ENCODE measurements at places on chromosomes 3 and 15.
A peak's percentile ranks its signal among the peaks of the same experiment; 100 is the strongest.

- no peak for DNase-seq
Measured at GRCh38 chr3:101996832-101997231, 147.5 kb downstream of the NFKBIZ start.

DNA sequence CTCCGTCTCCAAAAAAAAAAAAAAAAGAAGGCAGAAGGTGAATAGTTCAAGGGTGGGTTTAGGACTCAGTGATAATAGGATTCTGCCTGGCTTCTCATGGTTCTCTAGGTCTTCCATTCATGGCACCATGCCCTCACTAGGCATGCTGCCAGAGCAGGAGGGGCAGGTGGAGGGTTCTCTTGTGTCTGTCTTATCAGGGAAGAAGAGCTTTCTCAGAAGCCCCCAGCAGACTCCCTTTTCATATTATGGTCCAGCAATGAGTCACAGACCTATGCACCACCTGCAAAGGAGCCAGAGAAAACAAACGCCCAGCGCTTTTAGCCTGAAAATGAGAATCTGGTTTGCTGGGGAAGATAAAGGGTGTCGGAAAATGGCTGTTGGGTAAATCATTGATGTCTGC is 3.0 kb downstream of the CCR2 start:
- DNase-seq = no peak

GRCh38 chr15:68852461-68852860 is 31.8 kb upstream of the ANP32A start:
- no peak for DNase-seq

GRCh38 chr3:17339132-17339575 is 403.3 kb downstream of the TBC1D5 start:
- DNase-seq = no peak

DNA sequence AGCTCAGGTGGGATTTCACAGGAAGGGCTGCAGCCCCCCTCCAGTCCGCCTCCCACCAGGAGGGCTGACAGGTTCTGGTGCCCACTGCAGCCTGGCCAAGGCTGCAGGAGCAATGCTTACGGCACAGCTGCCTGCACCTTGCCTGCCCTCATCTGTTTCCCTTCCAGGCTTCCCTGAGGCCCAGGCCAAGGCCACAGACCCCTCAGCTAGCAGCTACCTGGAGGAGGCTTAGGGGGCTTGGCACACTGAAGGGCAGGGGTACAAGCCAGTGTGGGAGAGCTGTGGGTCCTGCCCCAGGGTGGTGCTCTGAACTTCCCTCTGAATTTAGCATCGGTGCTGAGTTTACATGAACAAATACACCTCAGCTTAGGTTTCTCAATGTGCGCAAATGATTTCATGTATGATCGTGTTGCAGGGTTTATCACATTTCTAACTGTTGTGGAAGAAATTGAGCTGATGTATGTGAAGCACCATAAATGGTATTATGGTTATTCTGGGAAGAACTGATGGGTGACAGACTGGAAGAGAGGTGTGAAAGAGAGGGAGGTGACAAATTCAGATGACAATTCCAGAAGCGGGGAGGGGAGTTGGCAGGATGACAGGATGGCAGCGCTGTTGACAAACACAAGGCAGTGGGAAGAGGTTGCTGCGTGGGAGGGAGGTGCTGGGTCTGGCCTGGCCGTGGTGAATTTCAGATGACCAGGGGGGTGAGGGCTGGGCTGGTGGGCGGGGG is 6.1 kb downstream of the RHCG start:
- no peak for DNase-seq

DNA sequence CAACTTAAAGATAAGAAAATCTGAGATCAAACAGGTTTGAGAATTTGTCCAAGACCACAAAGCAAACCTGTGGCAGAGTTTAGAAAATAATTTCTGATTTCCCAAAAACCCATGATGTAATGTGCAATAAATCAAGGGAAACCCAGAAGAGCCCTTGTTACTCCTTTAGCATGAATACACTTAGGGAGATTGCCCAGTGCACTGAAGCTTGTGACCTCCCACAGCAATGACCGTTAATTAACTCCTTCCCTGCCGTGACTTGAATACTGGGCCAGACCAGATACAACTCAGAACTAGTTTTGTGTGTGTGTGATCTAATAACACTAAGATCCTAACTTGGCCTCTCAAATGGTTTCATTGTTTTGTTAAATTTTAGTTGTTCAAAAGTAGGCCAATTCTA is 2.5 kb downstream of the PRKAR2A start:
- DNase-seq = no peak

GRCh38 chr3:170414202-170414663 is 4.4 kb upstream of the CLDN11 start:
- DNase-seq = peak; percentile 54

DNA sequence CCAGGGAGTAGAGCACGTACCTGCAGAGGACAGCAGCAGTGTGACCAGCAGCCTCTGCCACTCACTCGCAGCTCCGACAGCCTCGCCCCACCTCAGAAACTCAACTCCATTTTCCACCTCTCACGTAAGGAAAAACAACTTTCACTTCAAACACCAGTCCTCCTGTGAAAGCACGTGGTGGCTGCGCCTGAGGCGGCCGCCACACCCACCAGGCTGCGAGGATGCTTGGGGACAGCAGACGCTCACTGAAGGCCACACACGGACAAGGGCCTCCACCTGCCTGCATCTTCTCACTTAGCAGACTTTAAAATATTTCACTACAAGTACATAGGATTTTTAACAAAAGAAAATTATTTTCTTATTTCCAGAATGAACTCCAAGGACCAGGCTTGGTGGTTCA is 67.9 kb downstream of the CYFIP1 start:
- DNase-seq = no peak

DNA sequence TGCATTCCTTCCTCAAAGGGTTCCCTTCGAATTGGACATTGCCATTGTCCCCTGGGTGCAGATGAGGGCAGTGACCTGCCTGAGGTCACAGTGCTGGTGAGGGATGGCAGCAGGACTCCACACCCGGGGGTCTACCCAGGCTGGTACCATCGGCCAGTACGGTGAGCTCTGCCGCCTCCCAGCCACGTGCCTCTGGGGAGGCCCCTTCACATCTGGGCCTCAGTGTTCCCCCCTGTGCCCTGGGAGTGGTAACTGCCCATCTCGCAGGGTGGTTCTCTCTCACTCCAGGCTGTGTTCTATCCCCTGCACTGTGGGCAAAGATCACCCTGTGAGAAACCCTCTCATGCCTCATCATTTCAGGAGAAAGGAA is 99.4 kb upstream of the IQSEC1 start:
- no peak for DNase-seq
